ENCODE measurements at places on chromosomes 5 and 9.

DNA sequence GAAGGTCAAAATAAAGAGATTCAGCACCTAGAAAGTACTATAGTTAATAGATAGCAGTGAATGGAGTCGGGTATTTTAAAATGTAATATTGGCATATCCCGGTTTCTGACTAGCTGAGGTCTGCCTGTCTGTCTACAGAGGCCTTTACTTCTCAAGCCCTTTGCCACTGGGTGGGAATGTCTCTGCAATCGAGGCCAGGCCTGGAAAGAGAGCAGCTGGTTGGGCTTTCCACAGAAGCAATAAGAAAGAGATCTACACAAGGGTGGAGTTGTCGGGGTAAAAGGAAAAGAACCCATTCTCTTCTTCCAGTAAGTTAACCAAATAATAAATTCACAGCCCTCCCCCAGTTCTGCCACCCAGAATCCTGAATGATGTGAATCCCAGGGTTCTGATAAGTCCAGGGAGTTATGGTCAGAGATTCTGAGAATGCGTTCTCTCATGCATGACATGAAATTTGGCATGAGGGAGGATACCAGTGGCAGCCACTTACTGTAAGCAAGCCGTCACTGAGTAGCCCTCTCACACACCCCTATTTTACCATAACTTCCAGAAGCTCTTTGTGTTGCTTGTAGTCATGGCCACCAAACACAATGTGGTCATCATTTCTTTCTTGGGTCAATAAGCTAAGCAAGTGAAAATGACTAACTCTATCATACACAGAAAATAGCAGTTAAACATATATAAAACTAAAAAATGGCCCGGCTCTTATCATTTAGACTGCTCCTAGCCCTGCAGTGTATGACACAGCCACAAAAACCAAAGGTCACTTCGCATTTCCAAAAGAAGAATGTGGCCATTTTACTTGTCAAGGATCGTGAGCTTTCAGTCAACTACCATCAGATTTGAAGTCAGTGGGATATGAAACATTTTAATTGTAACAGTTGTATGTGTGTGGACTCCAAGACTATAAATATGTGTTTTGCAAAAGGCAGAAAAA, 185.0 kb downstream of the GLIS3 start:
- no peak for DNase-seq

- DNase-seq: no peak
Observed at GRCh38 chr9:36118706-36119105, 17.8 kb upstream of the GLIPR2 start.

DNA sequence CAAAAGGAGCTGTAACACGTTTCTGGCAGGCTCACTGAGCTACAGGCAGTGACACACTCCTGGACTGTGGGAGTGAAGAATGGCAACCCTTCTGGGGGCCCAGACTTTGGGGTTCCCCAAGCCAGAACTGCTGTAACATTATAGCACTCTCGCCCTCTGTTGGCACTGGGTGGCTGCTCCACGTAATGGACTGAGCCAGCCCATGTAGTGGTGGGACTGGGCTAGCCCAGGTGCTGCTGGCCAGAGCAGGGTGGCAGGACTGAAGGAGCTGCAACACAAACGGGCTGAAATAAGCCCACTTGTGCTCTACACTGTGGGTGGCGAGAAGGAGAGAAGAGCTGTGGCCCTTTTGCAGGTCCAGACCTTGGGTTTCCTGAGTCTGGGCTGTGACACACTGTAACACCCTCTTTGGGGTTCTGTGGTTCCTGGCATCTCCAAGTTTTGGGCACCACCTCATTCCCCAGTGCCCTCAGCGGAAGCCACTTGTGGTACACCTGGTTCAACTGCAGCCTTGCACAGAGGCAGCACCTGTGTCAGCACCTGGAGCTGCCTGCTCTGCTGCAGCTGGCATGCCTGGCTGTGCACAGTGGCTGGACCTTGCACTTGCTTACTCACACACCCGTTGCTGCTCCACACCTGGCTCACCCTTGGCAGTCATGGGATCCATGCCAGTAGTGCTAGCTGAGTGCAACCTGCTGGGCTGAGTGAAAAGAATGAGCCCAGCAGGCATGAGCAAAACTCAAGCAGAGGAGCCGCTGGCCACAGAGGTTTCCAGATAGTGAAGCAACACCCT, 95.0 kb upstream of the PRR16 start:
- no peak for DNase-seq

DNA sequence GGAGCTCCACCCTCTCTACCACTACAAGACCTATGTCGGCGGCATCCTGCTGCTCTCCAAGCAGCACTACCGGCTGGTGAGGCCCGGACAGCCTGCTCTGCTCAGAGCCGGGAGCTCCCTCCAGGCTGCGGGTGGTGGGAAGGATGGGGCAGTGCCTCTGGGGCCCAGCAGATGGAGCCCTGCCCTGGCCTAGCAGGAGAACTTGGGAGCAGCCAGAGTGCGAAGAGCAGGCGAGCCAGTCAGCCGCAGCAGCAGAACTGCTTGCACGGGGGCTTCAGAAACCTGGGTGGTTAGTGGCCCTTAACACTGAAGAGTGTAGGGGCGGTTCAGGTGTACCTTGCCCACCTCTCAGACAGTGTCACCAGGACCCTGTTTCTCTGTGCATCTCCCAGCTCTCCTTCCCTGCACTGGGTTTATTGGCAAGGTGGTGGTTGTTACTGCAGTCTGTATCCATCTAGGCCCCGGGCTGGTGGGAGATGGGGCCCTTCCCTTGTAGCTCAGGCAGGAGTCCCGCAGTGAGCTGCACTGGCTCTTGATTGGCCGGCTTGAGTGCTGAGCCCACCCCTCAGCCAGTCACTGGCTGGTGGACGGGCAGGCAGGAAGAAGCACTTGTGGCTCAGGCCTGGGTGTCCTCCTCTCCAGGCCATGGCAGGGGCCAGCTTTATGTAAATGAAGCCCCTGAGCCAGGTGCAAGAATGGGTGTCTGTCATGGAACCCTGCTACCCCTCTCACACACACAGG, 7.7 kb downstream of the B4GALT7 start:
- DNase-seq: peak; percentile 74

DNA sequence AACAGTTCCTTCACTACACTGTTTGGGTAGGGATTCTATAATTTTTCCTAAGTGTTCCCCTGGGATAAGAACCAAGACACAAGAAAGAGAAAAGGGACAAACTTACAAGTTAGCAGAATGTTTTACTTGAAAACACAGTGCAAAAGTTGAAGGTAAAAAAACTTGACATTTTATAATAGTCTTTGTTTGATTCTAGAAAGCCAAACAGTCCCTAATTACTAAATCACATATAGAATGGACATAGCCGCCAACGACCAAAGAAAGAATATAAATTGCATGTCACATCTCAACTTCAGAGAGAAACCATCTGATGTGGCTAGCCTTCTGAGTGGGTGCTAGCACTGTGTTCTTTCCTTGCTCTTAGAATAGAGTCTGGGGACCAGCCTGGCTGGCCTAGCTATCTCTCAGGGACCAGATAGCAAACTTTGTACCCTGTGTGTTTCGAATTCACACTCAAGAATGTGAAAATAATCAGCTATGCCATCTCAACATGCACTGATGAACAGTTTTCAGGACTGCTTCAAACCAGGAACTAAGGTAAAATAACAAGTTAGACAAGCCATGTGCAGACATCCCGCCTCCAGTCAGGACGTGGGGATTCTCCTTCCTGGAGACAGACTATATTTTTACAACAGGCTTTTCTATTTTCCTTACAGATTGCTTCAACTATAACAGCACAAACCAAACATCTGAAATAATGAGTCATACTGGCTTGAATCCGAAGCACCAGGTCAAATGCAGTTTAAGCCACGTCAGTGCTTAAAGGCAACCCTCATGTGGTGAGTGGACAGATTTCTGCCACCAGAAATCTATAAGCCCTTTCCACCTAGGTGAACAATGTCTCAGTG, 53.7 kb downstream of the LHFPL2 start:
- no peak for DNase-seq

DNA sequence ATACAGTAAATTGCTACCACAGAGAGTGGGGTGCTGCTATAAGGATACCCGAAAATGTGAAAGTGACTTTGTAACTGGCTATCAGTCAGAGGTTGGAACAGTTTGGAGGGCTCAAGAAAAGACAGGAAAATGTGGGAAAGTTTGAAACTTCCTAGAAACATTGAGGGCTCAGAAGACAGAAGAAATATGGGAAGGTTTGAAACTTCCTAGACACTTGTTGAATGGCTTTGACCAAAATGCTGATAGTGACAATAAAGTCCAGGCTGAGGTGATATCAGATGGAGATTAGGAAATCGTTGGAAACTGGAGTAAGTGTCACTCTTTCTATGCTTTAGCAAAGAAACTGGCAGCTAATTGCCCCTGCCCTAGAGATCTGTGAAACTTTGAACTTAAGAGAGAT, 1158.6 kb upstream of the CDH6 start:
- DNase-seq: no peak

DNA sequence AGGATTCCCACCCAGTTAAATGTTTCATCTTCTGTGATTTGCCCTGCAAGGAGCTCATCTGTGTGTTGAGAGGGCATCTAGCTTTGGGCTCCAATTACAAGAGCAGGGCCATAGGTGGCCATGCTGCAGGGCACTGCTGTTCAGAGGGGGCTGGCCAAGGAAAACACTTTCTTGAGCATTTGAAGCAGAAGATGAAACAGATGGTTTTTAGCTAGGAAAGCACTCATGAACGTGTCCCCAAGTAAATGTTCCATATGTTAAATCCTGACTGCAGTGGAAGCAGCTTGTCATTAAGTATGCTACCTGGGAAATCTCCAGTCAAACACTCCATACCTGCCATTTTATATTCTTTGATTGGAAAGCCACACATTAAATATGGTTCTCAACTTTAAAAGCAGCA, 176.6 kb downstream of the FBXL7 start:
- DNase-seq: no peak

Data from activated CD4-positive, alpha-beta T cell treated with anti-CD3 and anti-CD28 coated beads, Interleukin-2, amount 50 U/mL, for 48 hours (primary cell).